ENCODE measurements at places on chromosomes 3 and 15.

GRCh38 chr15:101608201-101608600, 44.0 kb downstream of the TM2D3 start:
- H3K4me3 ChIP-seq = no peak overlapping the region
- H3K36me3 ChIP-seq = no peaks in the 10 kb centered on the region
- H3K4me1 ChIP-seq = no peaks in the 10 kb centered on the region
- no peak overlapping the region for H3K27ac ChIP-seq

- DNase-seq = no peak
- H3K27me3 ChIP-seq = no peaks in the 10 kb centered on the region
- H3K4me1 ChIP-seq = no peaks in the 10 kb centered on the region
- no peak overlapping the region for H3K4me3 ChIP-seq
- H3K36me3 ChIP-seq = no peaks in the 10 kb centered on the region
- no peak overlapping the region for H3K27ac ChIP-seq
Observed at GRCh38 chr3:59237121-59237520, 187.3 kb upstream of the CFAP20DC start.

DNA sequence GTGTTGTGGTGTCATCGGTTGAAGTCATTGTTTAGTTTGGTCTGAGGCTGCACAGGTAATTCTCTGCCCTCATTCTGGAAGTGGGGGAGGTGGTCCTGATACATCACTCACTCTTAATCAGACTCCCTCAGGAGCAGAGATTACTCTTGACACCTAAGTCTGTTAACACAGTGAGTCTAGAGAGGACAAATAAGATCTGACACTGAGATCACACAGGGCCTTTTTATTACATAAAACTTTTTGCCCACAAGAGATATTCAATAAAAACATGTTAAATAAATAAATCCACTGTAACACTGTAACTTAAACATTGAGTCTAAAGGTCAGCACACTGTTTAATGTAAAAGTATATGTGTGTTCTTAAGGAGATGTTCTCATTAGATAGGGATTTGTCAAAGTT, 57.1 kb upstream of the MBNL1 start:
- DNase-seq = no peak
- H3K27ac ChIP-seq = no peak overlapping the region
- no peak overlapping the region for H3K4me3 ChIP-seq
- no peaks in the 10 kb centered on the region for H3K36me3 ChIP-seq
- H3K27me3 ChIP-seq = no peaks in the 10 kb centered on the region

- no peaks in the 10 kb centered on the region for H3K36me3 ChIP-seq
- H3K27ac ChIP-seq = no peak overlapping the region
- no peak for DNase-seq
- no peak overlapping the region for H3K4me3 ChIP-seq
Observed at GRCh38 chr3:9121366-9122001, 128.0 kb downstream of the SRGAP3 start.

GRCh38 chr15:41661518-41662225, 1.5 kb downstream of the MGA start:
- no peaks in the 10 kb centered on the region for H3K36me3 ChIP-seq
- peak; percentile 41 for DNase-seq
- H3K27me3 ChIP-seq = no peaks in the 10 kb centered on the region

DNA sequence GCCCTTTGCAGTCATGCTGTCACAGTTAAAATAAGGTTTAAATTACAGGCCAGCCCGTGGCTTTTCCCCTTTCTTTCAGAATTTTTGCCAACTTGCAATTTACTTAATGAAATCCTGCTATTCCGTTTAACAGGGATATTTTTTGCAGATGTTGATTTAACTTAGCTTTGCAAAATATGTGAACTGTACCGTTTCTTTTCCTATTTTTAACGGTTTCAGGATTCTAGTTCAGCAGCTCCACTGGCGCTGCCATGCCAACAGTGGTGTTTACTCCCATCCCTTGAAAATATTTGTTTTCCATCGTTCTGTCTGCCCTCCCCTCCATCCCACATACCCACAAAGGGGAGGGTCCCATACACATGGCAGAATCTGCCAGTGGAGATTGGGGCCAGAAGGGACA, 54.3 kb downstream of the SMAD6 start:
- no peaks in the 10 kb centered on the region for H3K4me1 ChIP-seq
- H3K27me3 ChIP-seq = no peaks in the 10 kb centered on the region

DNA sequence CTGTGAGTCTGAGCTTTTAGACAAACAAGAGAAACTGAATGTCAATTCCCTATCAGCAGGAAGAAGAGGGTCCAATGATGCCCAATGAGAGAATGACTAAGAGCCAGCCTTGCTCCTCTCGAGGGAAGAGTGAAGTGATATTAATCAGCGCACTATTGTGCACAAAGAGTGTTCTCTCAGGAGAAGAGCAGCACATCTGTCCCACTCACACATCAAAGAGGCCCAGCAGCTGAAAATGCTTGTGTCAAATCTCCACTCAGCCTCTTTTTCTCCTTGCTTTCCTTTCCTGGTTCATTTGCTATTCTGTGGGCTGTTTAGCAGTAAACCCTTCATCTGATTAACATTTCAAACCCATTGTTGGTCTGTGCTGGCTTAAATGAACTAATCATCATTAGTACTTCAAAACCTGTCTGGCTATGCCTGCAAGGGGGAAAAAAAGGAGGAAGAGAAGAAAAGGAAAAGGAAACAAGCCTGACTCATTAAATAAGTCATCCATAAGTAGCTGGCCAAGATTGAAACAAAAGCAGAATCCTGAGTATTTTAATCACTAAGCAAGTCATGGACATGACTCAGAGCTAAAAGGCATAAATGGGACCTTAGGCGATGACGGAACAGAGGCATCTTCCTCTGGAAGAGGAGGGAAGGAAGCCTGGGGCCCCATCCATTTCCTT, 912.7 kb downstream of the TUSC7 start:
- H3K27me3 ChIP-seq = no peaks in the 10 kb centered on the region
- H3K36me3 ChIP-seq = no peaks in the 10 kb centered on the region
- H3K4me1 ChIP-seq = no peaks in the 10 kb centered on the region

- peaks cover 9% of the 10 kb centered on the region for H3K4me1 ChIP-seq
- no peak for DNase-seq
- H3K27me3 ChIP-seq = no peaks in the 10 kb centered on the region
- no peak overlapping the region for H3K27ac ChIP-seq
- H3K4me3 ChIP-seq = no peak overlapping the region
- H3K36me3 ChIP-seq = no peaks in the 10 kb centered on the region
Observed at GRCh38 chr3:112314649-112315048, 18.3 kb upstream of the CD200 start.

DNA sequence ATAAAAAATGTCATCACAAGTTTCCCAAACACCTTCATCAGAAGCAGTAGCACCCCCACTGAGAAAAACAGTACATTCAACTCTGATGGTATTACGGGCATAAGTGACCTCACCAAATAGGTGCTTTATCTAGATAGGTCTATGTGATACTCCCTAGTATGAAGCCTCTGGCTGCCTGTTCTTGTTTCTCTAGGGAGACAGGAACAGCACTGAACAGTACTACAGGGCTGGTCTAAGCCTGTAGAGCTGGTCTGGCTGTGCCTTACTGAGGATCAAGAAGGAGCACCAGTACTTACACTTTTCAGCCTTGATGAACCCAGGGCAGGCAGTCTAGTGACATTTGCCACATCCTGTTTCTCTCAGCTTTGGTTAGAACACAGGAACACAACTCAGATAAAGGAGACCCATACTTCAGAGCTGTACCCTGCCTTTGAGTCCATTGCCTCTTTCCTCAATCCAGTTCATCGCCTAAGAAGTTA, 35.9 kb downstream of the OXNAD1 start:
- peaks cover 72% of the 10 kb centered on the region for H3K36me3 ChIP-seq
- no peaks in the 10 kb centered on the region for H3K27me3 ChIP-seq
- no peak overlapping the region for H3K4me3 ChIP-seq
- H3K4me1 ChIP-seq = no peaks in the 10 kb centered on the region
- H3K27ac ChIP-seq = peak overlapping the region; percentile 52

GRCh38 chr3:126112531-126113237, 28.8 kb upstream of the SLC41A3 start:
- no peak for DNase-seq
- H3K27ac ChIP-seq = no peak overlapping the region
- no peaks in the 10 kb centered on the region for H3K27me3 ChIP-seq
- no peak overlapping the region for H3K4me3 ChIP-seq

- no peaks in the 10 kb centered on the region for H3K27me3 ChIP-seq
- peaks cover 4% of the 10 kb centered on the region for H3K4me1 ChIP-seq
- H3K4me3 ChIP-seq = no peak overlapping the region
- H3K36me3 ChIP-seq = no peaks in the 10 kb centered on the region
- DNase-seq = no peak
Observed at GRCh38 chr3:153373606-153374005, 211.6 kb downstream of the RAP2B start.

DNA sequence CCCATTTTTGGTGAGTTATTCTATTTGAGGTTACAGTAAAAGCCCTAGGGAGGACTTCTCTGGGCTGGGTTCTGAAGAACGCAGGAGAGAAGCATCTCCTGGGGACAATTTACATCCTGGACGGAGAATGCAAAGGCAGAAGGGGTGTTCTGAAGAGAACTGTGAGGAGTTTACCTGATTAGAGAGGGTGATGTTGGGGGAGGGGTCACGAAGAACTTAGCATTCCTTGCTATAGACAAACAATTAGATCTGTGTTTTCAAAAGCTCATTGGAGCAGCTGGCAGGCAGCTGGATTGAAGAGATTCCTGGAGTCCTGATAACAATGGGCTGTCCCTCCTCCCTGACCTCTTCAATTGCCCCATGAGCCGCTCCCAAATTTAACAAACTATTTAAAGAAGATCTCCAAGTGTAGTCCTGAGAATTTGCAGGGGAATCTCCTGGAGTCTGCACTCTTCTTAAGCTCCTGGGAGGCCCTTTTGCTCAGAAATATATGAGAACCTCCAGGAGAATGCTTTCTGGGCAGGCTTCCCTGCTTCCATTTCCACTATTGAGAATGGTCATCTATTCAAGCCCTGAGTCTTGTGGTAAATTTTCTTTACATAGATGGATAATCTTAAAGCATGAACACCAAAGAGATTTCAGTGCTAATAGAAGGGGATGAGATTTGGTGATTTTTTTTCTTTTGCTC, 55.3 kb downstream of the ARHGAP31 start:
- no peak for DNase-seq
- H3K36me3 ChIP-seq = no peaks in the 10 kb centered on the region
- peaks cover 64% of the 10 kb centered on the region for H3K4me1 ChIP-seq
- no peak overlapping the region for H3K27ac ChIP-seq
- no peaks in the 10 kb centered on the region for H3K27me3 ChIP-seq

DNA sequence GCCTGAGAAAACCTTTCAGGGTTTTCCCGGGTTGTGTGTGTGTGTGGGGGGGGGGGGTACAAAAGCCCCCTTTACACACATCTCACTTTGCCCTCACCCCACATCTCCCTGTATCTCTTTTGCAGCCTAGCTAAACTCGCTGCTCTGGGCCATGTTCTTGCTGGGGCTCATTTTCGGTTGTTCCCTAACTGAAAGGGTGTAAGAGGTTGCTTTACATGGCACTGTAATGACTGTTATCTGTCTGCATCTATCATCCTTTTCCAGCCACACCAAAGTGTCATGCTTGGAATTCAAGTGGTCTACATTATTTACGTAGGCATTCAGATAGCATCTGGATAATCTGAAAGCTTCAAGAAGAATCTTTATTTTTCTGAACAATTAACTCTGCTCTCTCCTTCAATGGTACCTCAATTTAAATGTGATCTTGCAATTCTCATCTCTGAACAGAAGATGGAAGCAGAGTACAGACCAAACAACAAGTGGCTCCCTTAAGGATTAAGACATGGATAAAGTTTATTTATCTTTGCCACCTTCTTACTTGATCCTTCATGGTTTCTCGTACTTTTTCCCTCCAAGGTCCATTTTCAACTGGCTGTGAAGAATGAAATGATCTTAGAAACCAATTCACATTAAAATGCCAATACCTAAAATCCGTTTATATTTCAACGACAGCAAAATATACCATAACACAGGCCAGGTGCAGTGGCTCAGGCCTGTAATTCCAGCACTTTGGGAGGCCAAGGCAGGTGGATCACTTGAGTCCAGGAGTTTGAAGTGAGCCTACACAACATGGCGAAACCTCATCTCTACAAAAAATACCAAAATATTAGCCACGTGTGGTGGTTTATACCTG, 34.9 kb downstream of the DCLK3 start:
- no peak overlapping the region for H3K4me3 ChIP-seq
- peaks cover 6% of the 10 kb centered on the region for H3K27me3 ChIP-seq
- no peak overlapping the region for H3K27ac ChIP-seq
- DNase-seq = no peak

DNA sequence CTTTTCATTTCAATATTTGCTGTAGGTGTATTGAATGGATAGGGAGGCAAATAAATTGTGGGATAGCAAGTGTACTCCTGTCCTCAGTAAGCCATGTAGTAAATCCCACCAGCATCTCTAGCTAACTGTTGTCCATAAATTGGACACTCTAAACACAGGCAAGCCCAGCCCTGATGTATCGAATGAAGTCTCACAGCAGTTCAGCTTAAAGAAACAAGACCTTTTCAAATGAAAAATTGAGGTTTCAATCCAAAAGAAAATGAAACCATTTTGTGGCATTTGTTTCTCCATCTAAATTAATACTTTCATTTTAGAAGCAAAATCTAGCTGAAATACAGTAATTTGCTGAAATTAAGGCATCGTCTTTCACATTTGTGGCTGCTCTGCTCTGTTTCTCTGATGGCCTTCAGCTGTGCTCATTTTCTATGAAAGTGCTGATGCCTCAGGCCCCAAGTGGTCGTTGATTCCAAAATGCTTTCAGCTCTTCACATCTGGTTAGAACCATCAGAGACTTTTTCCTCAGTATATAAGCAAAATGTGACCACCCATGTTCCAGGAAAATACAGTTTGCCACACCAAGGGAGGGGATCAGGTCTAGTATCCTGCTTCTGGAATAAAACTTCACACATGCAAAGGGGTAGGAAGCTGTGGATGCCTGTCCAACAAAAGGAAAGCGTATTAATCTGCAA, 245.0 kb downstream of the ZMAT3 start:
- no peak overlapping the region for H3K4me3 ChIP-seq
- H3K4me1 ChIP-seq = no peaks in the 10 kb centered on the region
- H3K36me3 ChIP-seq = no peaks in the 10 kb centered on the region
- no peak for DNase-seq

GRCh38 chr3:8485141-8485870, 16.3 kb upstream of the LMCD1 start:
- H3K27me3 ChIP-seq = no peaks in the 10 kb centered on the region
- H3K27ac ChIP-seq = peak overlapping the region; percentile 21
- H3K36me3 ChIP-seq = no peaks in the 10 kb centered on the region
- no peak overlapping the region for H3K4me3 ChIP-seq

DNA sequence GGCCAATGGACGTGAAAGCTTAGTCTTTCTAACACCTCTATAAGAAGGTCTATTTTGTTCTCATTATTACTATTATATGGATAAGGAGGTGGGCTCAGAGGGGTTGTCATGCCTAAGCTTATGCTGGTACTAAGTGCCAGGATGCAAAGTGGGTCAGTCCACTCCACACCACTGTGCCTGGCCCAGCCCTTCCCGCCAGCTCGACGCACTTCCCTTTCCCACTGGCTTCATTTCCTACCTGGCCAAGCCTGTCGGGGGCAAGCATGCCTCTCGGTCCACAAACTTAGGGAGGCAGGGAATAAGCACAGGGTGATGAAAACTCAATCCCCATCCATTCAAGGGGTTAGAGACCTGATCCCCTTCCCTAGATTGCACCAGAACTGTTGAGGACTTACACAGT, 5.9 kb upstream of the SYNM start:
- no peak overlapping the region for H3K4me3 ChIP-seq
- peaks cover 10% of the 10 kb centered on the region for H3K4me1 ChIP-seq
- no peaks in the 10 kb centered on the region for H3K36me3 ChIP-seq
